Glomerular endothelial cell (primary cell): ENCODE measurements at places on chromosomes 12 and 14.

GRCh38 chr12:16349131-16349460 is 1.7 kb downstream of the MGST1 start:
- no peak for DNase-seq

GRCh38 chr14:105517096-105517495 is 9.3 kb upstream of the TMEM121 start:
- DNase-seq, result no peak

GRCh38 chr14:29587761-29588470 is 339.7 kb downstream of the PRKD1 start:
- no peak for DNase-seq

GRCh38 chr12:50055831-50056638 is 1.4 kb upstream of the ASIC1 start:
- DNase-seq, result no peak

GRCh38 chr14:90523961-90524875 is 127.4 kb downstream of the CALM1 start:
- no peak for DNase-seq

DNA sequence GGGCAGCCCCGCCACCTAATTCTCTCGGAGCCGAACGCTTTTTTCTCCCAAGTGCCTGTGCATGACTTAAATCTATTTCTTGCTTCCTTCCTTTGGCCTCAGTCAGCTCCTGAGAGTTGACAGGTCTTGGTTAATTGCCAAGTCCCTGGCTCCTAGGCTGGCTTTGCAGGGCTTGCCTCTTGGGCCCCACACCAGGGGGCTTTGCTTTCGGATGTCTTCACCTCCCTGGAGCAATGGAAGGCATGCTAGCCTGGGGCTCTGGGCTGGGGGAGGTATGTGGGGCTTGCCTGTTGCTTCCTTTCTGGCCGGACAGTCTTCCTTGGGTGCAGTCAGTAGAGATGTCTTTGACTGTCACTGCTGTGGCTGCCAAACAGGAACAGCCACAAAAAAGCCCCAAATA is 2.2 kb upstream of the KRT80 start:
- DNase-seq, result no peak

DNA sequence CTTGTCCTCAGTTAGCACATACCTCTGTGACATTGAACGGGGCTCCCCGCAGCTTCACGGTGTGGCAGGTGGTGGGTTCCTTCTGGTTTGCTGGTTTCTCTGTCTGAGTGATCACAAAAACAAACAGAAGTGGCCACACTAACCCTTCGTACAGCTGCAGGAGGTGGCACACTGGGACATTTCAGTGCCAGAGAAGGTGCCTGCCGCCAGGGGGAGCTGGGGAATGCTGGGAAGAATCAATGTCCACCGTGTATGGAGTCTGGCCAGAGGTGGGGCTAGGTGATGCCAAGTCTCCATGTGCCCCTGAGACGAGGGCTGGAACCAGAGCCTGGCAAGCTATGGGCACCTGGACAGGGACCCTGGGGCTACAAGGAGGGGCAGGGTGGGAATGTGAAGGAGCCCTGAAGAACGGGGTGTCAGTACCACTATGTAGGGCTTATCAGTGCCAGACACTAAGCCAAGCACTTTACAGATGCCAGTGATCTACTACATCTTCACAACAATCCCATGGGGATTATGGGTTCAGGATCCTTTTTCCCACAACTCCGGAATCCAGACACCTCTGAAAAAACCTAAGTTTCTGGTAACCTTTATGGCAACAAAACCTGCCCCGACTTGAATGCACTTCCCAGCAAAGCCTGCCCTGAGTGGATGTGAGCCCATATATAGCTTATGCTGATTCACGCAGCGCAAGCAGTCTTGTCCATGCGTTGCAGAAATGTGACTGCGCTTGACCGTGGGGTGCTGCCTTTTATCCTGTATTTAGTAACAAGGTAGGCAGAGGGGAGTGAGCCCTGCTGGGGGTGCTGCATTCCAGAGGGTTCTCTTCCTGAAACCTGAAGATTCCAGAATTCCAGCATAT is 10.8 kb downstream of the RBM19 start:
- no peak for DNase-seq
